ENCODE measurements at places on chromosomes 7 and 10.

- DNase-seq: no peak
Measured at GRCh38 chr10:68121852-68122251, 12.6 kb downstream of the MYPN start.

DNA sequence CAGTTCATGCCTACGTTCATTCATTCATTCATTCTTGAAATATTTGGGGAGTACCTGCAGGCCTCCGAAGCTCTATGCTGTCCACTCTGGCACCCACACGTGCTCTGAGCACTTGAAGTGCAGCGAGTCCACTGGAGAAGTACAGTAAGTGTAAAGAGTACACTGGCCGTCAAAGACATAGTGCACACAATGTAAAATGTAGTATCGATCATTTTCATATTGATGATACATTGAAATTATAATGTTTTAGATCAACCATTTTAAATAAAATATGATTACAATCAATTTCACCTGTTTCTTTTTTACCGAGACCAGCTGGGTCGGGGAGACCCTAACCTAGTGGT lies 37.0 kb upstream of the PURB start:
- DNase-seq: no peak

- no peak for DNase-seq
Measured at GRCh38 chr7:72415586-72415985, 3.4 kb upstream of the CALN1 start.

- DNase-seq: no peak
Measured at GRCh38 chr7:41925946-41926345, 223.1 kb upstream of the INHBA start.

- no peak for DNase-seq
Measured at GRCh38 chr10:26381986-26382385, 56.2 kb upstream of the APBB1IP start.

- DNase-seq: no peak
Measured at GRCh38 chr10:102781921-102782557, 38.3 kb downstream of the WBP1L start.

DNA sequence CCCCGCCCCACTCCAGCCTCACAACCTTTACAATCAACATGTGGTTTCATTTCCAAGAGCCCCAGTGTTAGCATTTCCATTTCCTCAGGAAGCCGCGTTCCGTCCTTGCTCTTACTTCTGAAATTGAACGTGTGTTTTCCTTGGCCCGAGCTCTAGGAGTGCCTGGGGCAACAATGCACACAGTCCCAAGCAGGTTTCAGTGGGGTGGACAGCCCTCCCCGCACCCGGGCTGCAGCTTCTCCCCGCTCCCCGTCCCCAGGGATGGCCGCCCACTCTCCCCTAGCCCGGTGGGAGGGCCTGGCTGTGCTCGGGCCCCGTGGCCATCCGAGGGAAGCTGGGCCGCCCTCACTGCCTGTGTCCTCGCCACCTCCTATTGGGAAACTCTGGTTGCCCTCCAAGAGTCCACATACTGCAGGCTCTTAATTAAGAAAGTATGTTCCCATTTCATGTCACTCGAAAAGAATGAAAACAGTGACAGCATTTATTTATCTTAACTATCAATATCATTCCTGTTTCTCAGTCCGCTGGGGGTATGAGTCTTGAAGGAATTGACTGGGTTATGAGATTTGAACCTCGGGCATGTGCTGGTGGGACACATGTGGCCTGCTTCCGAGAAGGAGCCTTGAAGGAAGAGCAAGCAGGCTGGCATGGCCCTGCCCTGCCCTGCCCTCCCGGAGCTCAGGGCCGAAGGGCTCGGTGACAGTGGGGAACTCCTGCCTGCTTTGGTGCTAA lies 163.8 kb downstream of the GRK5 start:
- DNase-seq: no peak

- DNase-seq: no peak
Measured at GRCh38 chr10:126084369-126084768, 188.0 kb downstream of the FANK1 start.

DNA sequence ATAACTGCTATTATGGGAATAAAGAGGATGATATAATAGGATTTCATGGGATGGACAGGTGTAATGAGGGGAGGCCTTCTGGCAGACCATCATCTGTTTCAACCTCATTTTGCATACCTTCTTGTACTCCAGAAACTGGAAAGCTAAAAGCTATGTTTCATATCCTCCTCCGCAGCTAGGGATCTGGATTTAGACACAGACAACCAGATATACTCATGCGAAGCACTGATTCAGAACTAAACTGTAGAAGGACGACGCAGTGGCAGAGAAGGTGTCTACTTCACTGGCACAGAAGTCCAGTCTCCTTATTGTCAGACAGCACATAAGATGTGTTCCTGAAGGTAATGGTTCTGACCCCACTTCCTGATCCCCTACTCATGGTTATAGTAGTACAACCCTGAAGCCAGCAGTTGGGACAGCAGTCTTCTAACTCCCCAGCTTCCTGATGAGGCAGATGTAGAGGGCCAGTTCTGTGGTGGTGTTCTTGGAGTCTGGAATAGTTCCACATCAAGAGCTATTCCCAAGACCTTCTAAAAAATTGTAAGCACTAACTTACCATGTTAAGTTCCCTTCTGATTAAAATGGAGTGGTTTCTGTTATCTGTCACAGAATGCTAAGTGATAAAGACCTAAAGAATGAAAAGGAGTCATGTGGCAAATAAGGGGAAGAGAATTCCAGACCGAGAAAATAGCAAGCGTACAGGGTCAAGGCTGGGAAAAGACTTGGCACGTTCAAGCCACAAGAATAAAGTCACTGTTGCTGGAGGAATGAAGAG lies 550.3 kb downstream of the GRM8 start:
- no peak for DNase-seq

DNA sequence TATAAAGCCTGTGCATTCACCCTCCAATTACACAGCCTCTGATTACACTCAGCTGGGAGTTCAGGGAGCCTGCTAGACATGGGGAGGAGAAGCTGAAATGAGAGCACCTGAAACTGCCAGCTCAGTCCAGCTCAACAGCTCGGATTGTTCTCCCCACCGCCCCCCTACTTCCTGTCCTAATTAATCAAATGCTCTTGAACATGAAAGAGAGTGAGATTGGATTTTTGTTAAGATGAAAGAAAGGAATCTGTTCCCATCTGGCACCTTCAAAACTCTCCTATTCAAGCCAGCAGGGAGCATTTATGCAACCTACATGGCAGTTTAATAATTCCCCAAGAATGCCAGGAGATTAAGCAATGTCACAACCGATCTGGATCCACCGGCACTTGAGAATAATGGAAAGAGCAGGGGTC lies 98.0 kb downstream of the NPSR1 start:
- no peak for DNase-seq

GRCh38 chr7:106075937-106076336 lies 36.2 kb downstream of the SYPL1 start:
- no peak for DNase-seq

GRCh38 chr10:24762966-24763623 lies 39.4 kb upstream of the ARHGAP21 start:
- no peak for DNase-seq

- DNase-seq: no peak
Measured at GRCh38 chr7:131369354-131369753, 41.7 kb downstream of the MKLN1 start.

DNA sequence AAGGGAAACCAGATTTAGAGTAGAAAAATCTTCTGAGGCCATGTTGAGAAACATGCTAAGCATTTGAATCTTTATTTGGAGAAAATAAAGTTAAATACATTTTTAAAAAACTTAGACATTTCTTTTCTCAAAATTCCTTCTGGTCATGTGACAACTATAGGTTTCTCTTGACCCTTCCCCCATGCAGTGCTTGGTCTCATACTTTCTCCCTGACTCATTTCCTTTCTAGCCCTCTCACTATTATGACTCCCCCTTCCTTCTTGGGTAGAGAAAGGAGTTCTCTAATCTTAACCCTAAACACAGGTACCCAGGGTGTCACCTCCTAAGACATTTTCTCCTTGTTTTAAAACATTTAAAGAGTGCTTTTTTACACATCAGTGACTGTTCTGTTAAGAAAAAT lies 179.5 kb upstream of the TMEM106B start:
- DNase-seq: no peak

DNA sequence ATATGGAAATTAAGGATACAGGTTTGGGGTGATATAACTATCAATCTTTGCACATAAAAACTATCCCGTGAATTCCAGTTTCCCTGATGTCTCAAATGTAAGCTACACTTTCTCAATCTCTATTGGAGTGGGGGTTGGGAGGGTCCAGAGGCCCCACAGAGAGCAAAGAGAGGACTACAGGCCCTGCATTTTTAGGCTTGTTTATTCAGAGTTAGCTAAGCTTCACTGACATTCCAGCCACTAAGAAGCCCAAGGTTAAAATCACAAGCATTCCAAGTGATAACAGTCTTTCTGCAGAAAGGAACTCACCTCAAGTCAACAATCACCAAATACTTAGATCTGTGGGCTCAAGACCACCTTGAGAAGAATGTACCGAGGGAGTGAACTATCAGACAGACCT lies 31.6 kb upstream of the LAMB1 start:
- DNase-seq: no peak

DNA sequence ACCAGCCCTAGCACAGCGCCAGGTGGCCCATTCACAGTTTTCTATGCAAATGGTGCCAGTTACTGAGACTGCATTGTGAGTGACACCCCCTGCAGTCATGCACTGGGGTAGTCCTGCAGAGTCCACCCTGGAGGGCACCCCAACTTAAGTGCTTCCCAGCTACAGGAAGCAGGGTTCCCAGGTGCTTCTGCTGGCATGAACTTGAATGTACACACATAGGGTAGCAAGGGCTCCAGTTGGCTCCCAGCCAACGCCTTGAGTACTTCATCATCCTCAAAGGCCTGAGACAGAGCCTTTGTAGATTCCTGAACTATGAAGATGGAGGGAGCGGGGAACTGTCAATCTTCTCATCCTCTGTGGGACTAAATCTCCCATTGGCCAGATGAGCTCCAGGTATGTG lies 11.5 kb upstream of the NPFFR1 start:
- DNase-seq: no peak

- no peak for DNase-seq
Measured at GRCh38 chr10:15485684-15486316, 114.7 kb upstream of the FAM171A1 start.

GRCh38 chr7:51591223-51591622 lies 274.6 kb upstream of the COBL start:
- no peak for DNase-seq

- no peak for DNase-seq
Measured at GRCh38 chr10:120598386-120598785, 141.4 kb downstream of the PLPP4 start.

- no peak for DNase-seq
Measured at GRCh38 chr7:151927011-151927410, 29.2 kb upstream of the GALNTL5 start.
